ENCODE measurements at places on chromosomes 2 and 18. TPM values are rescaled to one million over a fixed set of nuclear protein-coding genes. Genes with fewer than 3 reads are reported as not detected.
A peak's percentile ranks its signal among the peaks of the same experiment; 100 is the strongest.

DNA sequence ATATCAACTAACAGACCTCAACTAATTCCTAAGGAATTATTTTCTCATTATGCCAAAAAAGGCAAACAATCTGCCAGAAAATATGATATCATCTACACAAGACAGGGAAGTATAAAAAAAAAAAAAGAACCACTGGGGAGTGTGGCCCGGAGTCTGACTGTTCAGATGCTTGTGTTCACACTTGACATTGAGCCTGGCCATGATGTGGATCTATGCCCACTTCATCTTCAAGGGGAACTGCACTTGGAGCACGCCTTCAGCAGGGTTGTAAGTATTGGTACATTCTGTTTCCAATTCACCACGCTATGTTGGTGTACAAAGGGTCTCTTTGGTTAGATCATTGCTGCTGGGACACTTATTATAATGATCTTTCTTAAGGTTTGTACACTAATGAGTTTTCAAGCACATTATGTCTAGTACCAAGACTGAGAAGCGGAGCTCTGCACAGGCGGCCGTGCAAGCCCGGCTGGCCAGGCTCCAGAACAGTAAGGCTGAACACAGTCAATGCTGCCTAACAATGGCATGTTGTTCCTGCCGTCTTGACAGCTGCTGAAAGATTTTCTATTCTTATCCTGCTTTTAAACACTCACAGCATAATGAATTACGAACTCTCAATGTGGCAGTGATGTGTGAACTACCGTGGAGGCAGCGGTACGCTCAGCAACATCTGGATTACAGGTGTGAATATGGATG is 788.4 kb upstream of the SOX11 start:
- H3K27me3 ChIP-seq, result no peaks in the 10 kb centered on the region
- H3K27ac ChIP-seq, result no peak overlapping the region
- H3K4me1 ChIP-seq, result no peaks in the 10 kb centered on the region
- DNase-seq, result no peak

DNA sequence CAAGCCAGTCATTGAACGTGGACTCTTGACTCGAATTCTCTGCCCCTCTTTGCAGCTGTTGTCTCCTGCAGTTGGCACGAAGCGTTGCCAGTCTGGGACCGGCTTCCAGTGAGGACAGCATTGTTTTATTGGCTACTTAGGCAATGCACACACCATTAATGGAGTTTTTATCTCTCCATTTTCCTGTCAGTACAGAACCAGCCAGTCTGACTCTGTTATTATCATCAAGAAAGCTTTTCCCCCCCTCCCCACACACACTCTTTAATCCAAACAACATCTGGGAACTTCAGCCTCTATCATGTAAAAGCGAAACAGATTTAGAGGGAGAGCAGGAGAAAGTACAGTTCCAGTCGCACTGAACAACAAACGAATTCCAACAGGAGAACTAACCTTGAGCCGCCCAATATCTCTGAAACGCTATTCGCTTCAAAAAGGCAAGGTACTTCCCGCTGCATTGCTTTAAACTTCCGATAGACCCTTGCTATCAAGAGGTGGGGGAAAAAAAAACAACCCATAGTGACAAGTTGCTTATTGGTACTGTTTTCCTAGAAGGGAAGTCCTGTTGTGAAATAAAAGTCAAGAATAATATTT is 38.2 kb downstream of the ACVR1 start:
- H3K4me1 ChIP-seq, result peaks cover 45% of the 10 kb centered on the region
- H3K27ac ChIP-seq, result peak overlapping the region; percentile 83
- H3K36me3 ChIP-seq, result peaks cover 36% of the 10 kb centered on the region
- peak overlapping the region; percentile 61 for H3K4me3 ChIP-seq
- no peaks in the 10 kb centered on the region for H3K27me3 ChIP-seq

GRCh38 chr2:14560716-14561115 is 71.8 kb upstream of the LRATD1 start:
- no peak for DNase-seq
- no peaks in the 10 kb centered on the region for H3K4me1 ChIP-seq
- H3K27ac ChIP-seq, result no peak overlapping the region
- no peaks in the 10 kb centered on the region for H3K27me3 ChIP-seq
- H3K36me3 ChIP-seq, result no peaks in the 10 kb centered on the region
- H3K4me3 ChIP-seq, result no peak overlapping the region

DNA sequence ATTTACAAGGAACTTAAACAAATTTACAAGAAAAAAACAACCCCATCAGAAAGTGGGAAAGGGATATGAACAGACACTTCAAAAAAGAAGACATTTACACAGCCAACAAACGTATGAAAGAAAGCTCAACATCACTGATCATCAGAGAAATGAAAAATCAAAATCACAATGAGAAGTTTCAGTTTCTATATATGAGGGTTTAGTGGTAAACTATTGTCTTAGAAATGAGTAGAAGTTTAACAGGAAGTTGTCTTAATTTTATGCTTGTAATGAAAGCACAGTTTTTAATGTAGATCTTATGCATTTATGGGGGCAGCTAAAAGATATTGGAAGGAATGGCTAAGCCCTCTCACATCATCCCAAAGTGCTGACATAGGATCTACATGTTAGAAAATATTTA is 325.4 kb downstream of the ERBB4 start:
- no peak overlapping the region for H3K27ac ChIP-seq
- H3K27me3 ChIP-seq, result no peaks in the 10 kb centered on the region
- H3K36me3 ChIP-seq, result no peaks in the 10 kb centered on the region
- no peak for DNase-seq
- H3K4me1 ChIP-seq, result no peaks in the 10 kb centered on the region

The LRATD1 gene
- not detected for total RNA-seq

GRCh38 chr18:42113529-42114191 is 158.6 kb downstream of the PIK3C3 start:
- peak overlapping the region; percentile 10 for H3K4me3 ChIP-seq
- peaks cover 10% of the 10 kb centered on the region for H3K4me1 ChIP-seq

DNA sequence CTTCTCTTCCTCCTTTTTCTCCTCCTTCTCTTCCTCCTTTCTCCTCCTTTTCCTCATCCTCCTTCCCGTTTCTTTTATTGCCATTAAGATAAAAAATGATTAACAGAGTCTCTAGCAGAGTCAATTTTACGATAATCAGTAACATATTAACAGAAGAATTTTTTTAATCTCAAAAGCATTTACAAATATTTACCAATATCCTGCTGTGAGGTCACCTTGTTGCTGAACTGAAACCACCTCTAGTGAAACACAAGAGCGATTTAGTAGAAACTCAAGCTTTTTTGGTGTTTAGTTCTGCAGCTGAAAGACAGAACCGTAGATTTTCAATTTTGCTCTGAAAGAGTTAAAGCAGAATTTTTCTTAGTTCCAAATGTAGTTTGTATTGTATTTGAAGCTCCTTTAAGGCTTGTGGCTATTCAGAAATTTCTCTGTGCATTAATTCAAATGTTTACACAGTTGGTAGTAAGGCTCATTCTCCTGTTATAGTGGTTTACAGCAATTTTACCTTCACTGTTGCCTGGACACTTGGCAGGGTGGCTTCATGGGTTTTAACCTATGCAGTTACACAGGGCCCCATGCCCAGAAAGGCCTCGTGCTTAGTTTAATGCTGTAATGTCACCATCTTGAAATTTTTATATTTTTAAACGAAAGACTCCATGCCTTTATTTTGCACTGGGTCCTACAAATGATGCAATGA is 1106.6 kb upstream of the FAM98A start:
- no peak overlapping the region for H3K4me3 ChIP-seq
- H3K27ac ChIP-seq, result no peak overlapping the region
- no peak for DNase-seq
- H3K4me1 ChIP-seq, result no peaks in the 10 kb centered on the region

The SMARCAL1 gene
- total RNA-seq, result 29.0 TPM

The TRIM43B gene
- total RNA-seq, result not detected

The C2orf81 gene
- total RNA-seq, result 1.7 TPM

GRCh38 chr2:1799174-1799573 is 54.9 kb upstream of the PXDN start:
- no peaks in the 10 kb centered on the region for H3K36me3 ChIP-seq
- H3K27me3 ChIP-seq, result peaks cover 10% of the 10 kb centered on the region
- DNase-seq, result no peak
- H3K4me1 ChIP-seq, result peaks cover 3% of the 10 kb centered on the region
- H3K4me3 ChIP-seq, result no peak overlapping the region

- H3K36me3 ChIP-seq, result no peaks in the 10 kb centered on the region
- H3K4me1 ChIP-seq, result no peaks in the 10 kb centered on the region
- no peak overlapping the region for H3K27ac ChIP-seq
- no peaks in the 10 kb centered on the region for H3K27me3 ChIP-seq
- DNase-seq, result peak; percentile 67
- H3K4me3 ChIP-seq, result no peak overlapping the region
Observed at GRCh38 chr2:60641811-60642788, 88.6 kb upstream of the BCL11A start.

The GPATCH11 gene
- total RNA-seq, result 15.7 TPM

DNA sequence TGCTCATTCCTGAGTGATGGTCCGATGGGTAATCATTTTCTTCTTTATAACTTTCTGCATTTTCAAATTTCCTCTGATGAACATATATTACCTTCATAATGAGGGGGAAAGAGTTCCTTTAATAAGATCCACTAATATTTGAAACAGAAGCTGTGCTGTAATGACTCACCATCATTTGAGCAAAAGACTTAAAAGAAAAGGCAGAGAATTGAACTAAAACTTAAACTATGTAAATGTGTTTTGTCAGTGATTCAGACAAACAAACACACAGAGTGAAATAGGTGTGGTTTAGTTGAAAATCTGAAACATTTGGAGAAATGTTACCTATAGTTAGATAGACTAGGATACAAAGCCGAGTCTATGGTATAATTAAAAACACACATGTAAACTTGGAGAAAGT is 209.6 kb downstream of the STK39 start:
- peaks cover 4% of the 10 kb centered on the region for H3K4me1 ChIP-seq
- DNase-seq, result no peak
- no peak overlapping the region for H3K4me3 ChIP-seq
- H3K27me3 ChIP-seq, result no peaks in the 10 kb centered on the region
- peaks cover 16% of the 10 kb centered on the region for H3K36me3 ChIP-seq

- H3K4me1 ChIP-seq, result no peaks in the 10 kb centered on the region
- no peak overlapping the region for H3K4me3 ChIP-seq
- H3K36me3 ChIP-seq, result no peaks in the 10 kb centered on the region
Observed at GRCh38 chr2:208584378-208584985, 177.9 kb downstream of the PTH2R start.

DNA sequence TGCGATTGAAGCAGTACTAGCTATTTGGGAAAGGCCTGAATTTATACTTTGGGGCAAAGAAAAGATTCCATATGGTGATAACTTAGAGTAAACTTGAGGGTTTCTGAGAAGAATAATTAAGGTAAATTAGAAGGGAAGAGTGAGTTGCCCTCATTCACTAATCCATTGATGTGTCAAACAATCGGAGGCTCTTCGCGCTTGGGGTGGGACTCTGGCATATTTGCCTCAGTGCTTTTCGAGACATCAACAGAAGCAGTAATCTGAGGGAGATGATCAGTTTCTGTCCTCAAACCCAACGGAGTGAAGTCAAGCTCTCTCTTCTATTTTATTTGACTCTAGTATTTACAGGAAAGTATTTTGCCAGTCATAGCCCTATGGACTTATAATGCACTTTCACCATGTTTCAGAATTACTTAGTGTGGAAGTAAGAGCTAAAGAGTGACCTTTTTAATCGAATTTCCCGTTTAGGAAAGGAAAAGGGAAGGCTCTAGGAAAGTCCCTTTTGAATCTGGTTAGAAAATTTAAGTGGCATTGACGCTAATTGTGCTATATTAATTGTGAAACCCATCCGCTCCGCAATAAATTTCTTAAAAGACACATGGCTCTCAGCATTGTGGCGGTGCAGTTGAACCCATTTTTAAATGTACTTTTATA is 1.3 kb downstream of the RAB10 start:
- peak; percentile 70 for DNase-seq
- H3K27me3 ChIP-seq, result peaks cover 1% of the 10 kb centered on the region
- H3K4me1 ChIP-seq, result peaks cover 26% of the 10 kb centered on the region
- peak overlapping the region; percentile 88 for H3K27ac ChIP-seq
- peak overlapping the region; percentile 93 for H3K4me3 ChIP-seq

- H3K36me3 ChIP-seq, result peaks cover 35% of the 10 kb centered on the region
- no peak overlapping the region for H3K4me3 ChIP-seq
- no peak overlapping the region for H3K27ac ChIP-seq
- no peak for DNase-seq
- no peaks in the 10 kb centered on the region for H3K4me1 ChIP-seq
- no peaks in the 10 kb centered on the region for H3K27me3 ChIP-seq
Observed at GRCh38 chr18:76908277-76908676, 85.9 kb downstream of the ZNF236 start.

DNA sequence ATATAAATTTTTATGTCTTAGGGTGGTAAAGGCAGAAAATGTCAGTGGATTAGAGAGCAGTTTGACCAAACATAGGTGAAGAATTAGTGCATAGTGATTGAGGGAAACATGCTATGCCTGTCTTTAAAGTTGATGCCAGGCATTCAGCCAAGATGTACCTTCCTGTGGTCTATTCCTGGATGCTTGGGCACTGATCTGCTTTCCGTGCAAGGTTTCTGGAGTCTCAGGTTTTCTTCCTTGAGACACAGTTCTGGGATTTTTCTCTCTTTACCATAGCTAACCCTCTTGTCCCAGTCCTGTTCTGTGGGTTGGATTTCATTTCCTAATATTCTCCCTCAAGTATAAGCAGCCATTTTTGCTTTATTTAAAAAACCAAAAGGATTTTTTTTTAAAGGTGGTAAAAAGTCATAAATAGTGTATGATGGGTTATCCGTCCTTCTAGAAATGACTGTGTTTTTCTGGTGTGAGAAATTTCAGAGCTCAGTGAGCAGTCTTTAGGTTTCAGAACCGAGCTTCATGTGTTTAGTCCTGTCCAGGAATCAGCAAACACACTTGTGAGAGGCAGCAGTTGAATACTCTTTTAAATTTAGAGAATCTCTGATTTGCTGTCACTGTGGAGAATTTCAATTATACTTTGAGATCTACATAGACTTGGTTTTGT is 43.0 kb upstream of the CYBRD1 start:
- no peaks in the 10 kb centered on the region for H3K27me3 ChIP-seq
- peaks cover 8% of the 10 kb centered on the region for H3K4me1 ChIP-seq
- H3K36me3 ChIP-seq, result peaks cover 32% of the 10 kb centered on the region
- no peak overlapping the region for H3K27ac ChIP-seq
- H3K4me3 ChIP-seq, result no peak overlapping the region

GRCh38 chr2:18930971-18931370 is 341.6 kb upstream of the NT5C1B start:
- H3K4me1 ChIP-seq, result no peaks in the 10 kb centered on the region
- H3K27me3 ChIP-seq, result no peaks in the 10 kb centered on the region
- H3K4me3 ChIP-seq, result no peak overlapping the region
- no peak for DNase-seq

DNA sequence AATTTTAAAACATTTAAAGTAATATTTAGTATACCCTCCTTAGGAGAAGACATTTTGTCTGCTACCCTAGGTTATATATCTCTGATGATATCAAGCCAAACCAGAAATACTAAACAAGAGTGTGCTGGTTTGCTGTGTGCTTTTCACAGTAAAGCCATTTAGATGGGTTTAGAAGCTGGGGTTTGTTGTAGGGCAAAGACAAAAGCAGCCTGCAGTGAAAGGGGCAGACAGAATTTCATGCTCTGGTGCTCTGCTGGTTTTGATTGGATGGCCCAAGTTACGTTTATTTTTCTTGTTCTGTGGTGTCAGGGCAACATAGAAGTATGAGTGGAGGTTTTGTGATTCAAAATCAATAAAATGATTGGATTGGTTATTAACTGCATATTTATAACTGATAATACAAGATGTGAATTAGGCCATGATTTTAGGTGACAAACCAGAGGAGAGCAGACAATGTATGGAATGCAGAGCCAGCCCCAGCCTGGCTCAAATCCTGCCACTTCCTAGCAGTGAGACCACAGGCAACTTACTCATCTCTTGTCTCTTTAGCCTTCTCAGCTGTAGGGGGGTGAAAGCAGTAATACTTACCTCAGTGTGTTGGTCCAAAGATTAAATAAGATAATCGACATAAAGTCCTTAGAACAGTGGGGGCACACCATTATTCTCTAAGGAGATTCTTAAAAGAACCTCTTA is 30.9 kb upstream of the IER3IP1 start:
- H3K4me1 ChIP-seq, result no peaks in the 10 kb centered on the region
- no peaks in the 10 kb centered on the region for H3K36me3 ChIP-seq
- H3K27ac ChIP-seq, result no peak overlapping the region
- H3K27me3 ChIP-seq, result peaks cover 45% of the 10 kb centered on the region

The LIPG gene
- 0.57 TPM for total RNA-seq
